ENCODE measurements at places on chromosomes 5 and 9. TPM values are rescaled to one million over a fixed set of nuclear protein-coding genes. Genes with fewer than 3 reads are reported as not detected.

The AK8 gene
- total RNA-seq, result 1.9 TPM

The MZB1 gene
- not detected for total RNA-seq

The OLFM1 gene
- total RNA-seq, result 0.17 TPM

The SLC35D2 gene
- 16.7 TPM for total RNA-seq

The KCNN2 gene
- total RNA-seq, result not detected

The PDE6A gene
- 0.07 TPM for total RNA-seq

Measured in mammary epithelial cell (primary cell).